ENCODE measurements at places on chromosomes 11 and 22.

- no peak for DNase-seq
These were observed 63.2 kb downstream of the BTG4 start for GRCh38 chr11:111448831-111449557.

DNA sequence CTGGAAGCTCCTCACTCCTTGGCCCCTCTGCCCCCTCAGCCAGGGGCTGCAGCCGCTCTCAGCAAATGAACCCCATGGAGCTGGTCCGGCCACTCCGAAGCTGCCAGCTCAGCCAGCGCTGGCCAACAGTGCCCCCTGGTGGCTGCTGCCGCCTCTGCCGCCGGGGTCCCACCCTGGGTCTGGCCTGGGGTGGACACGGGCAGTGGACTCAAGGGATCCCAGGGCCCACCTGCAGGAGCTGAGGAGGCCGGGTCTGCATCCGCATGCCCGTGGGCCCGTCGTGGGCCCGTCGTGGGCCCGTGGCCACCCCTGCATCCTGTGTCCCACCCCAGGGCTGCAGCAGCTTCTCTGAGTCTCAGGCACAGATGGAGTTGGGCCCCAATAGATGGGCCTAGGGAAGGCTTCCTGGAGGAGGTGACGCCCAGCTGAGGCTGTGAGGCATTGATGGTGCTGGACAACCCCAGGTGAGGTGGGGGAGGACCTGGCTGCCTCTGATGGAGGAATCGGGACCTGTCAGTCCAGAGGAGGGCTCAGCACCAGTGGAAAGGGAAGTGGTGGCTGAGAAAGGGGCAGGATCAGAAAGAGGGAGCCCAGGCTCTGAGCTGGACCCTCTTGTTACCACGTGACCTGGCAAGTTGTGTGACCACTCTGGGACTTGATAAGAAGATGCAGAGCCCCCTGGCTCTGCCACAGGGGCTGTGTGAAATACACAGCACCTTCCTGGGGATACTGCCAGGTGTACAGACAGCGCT, 522.3 kb downstream of the BRD1 start:
- no peak for DNase-seq

- DNase-seq: no peak
These were observed 47.0 kb upstream of the GNAZ start for GRCh38 chr22:23023294-23023693.

- DNase-seq: no peak
These were observed 116.4 kb downstream of the ARHGAP32 start for GRCh38 chr11:129075757-129076156.

GRCh38 chr11:104432526-104432925, 268.6 kb upstream of the PDGFD start:
- DNase-seq: no peak

- DNase-seq: no peak
These were observed 527.4 kb downstream of the BRD1 start for GRCh38 chr22:49300241-49300640.

- DNase-seq: no peak
These were observed 1.4 kb downstream of the NAV2 start for GRCh38 chr11:19714022-19714386.

Data from GM13977 (cell line).